HS-5 (cell line): ENCODE measurements at places on chromosomes 1 and 21.

- DNase-seq, result no peak
Measured at GRCh38 chr1:74395571-74395970, 116.8 kb downstream of the LRRC53 start.

DNA sequence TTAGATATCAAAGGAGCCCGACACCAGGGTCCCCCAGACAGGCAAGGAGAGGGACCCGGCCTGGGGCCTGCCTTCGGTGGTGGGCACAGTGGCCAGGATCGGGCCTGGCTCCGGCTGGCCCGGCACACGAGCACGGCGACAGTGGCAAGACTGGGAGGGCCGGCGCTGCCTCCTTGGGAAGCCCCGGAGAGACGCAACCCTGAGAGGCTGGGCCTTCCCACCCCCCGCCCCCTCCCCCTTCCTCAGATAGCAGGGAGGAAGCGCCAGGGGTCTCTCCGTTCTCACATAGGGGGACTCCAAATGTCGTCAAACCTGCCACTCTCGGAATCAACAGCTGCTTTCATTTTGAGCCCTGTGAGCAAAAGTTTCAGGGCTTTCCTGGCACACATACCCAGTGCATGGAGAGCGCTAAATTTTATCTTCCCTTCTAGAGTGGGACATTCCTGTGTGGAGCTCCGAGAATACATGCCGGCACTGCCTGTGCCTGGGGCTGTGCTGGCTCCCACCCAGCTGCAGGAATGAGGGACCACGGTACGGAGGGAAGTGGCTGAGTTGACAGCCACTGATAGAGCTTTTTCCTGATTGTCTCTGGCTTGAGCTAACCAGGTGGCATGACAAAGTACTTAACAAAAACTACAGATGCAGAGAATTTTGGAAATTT is 62.4 kb downstream of the CD247 start:
- DNase-seq, result no peak

DNA sequence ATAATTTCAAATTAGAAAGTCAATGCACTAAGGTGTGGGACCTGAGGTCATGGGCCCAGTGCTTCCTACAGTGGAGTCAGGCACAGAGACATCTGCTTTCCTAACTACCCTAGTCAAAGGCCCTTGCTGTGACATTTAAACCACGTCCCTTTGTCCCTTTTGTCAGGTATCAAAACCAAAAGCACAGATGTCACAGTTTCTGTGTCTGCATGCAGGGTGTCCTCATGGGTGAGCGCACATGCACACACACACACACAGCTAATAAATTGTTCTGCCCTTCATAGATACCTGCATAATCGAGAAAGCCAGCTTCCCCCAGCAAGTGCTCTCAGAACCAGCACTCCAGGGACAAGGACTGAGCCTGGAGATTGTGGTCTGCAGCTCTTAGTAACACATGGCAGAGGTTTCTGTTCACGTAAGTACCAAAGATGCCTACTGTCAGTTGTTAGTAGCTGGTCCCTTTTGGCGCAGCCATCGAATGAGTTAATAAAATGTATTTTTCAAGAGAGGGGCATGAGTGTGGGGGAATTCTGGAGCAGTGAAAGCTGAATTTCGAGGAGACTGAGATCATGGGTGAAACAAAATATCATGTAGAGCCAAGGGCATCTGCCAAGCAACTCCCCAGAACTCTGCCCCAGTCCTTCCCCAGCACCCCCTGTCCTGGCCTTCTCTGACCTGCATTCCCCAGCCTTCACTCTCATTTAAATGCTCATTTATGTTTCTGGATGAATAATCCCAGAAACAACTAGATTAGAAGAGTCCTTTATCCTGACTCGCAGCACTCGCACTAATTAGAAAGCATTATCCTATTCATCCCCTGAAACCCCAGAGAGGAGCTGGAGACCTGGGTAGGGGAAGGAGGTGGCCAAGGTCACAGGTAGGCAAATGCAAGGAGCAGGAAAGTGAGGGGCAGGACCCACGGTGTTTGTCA is 25.5 kb downstream of the TNR start:
- DNase-seq, result no peak

DNA sequence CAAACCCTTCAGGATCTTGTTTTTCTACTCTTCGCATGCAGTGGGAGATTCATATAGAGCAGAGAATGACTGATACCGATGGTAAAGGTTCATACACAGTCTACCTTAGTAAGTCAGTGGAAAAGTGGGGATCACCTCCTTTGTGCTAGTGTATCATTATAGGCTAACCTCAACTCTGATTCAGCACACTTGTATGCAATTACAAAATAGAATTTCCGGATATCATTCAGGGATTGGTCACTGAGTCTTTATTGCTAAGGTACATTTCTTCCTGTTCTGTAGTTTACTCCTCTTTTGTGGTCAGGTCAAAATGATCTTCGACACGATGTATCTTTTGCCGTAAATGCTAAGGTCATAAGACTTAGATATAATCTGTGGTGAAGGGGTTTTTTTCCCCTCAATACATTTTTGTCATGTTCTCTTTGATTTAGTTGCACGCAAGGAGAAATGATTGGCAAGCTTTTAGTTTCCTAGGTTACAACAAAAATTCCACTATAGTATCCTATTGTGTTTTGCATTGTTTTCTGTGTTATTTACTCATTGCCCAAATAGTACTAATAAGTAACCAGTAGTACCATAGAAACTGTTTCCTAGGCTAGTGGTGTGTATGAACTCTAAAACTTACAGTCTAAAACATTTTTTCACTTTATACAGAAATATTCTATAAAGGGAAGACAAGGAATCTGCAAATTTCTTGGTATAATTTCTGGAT is 35.7 kb upstream of the PLA2G4A start:
- DNase-seq, result peak; percentile 32

DNA sequence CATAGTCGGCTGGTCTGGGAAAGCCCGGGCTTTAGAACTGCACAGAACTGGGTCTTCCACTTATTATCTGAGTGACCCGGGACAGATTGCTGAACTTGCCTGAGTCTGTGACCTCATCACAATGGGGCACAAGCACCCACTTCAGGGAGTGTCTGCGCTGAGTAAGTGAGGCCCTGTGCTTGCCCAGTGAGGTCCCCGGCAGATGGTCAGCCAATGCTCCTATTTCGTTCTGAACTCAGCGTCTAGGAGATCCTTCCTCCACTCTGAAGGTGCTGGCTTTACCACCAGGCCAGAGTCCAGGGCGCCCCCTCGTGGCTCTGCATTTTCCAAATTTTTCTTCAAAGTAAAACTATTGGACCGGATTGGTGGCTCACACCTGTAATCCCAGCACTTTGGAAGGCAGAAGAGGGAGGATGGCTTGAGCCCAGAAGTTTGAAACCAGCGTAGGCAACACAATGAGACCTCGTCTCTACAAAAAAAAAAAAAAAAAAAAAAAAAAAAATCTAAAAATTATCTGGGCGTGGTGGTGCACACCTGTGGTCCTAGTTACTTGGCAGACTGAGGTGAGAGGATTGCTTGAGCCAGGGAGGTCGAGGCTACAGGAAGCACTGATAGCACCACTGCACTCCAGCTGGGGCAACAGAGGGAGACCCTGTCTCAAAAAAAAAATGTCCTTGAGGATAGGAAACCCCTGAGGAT is 61.7 kb downstream of the FCRL5 start:
- DNase-seq, result no peak

GRCh38 chr1:30161953-30162352 is 561.4 kb downstream of the MATN1 start:
- no peak for DNase-seq

- no peak for DNase-seq
Measured at GRCh38 chr1:158028969-158029368, 35.5 kb downstream of the KIRREL1 start.

DNA sequence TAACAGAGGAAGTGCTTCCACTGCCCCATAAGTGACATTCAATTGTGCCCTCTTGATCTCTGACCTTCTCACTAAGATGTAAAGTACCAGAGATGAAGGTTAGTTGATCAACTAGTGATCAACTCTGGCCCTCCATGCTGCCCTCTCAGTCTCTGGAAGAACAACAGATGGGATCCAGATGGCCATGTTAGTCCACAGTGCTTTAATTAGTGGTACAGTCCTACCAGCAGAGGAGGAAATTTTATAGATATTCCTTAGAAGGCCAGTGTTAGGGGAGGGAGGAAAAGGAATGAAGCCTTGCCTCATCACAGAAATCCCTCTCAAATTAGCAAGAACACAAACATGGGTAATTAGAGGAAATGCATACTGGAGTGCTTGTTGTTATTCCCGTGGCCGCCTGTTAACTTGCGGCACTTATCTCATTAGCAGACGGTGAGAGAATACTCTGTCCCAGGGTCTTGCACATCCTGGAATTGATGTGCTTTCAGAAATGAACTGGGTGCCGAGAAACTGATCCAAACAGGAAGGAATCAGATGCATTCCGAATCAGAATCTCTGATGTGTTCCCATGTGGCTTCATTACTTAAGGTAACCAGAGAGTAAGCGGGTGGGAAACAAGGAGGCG is 91.1 kb upstream of the RGS4 start:
- DNase-seq, result no peak

DNA sequence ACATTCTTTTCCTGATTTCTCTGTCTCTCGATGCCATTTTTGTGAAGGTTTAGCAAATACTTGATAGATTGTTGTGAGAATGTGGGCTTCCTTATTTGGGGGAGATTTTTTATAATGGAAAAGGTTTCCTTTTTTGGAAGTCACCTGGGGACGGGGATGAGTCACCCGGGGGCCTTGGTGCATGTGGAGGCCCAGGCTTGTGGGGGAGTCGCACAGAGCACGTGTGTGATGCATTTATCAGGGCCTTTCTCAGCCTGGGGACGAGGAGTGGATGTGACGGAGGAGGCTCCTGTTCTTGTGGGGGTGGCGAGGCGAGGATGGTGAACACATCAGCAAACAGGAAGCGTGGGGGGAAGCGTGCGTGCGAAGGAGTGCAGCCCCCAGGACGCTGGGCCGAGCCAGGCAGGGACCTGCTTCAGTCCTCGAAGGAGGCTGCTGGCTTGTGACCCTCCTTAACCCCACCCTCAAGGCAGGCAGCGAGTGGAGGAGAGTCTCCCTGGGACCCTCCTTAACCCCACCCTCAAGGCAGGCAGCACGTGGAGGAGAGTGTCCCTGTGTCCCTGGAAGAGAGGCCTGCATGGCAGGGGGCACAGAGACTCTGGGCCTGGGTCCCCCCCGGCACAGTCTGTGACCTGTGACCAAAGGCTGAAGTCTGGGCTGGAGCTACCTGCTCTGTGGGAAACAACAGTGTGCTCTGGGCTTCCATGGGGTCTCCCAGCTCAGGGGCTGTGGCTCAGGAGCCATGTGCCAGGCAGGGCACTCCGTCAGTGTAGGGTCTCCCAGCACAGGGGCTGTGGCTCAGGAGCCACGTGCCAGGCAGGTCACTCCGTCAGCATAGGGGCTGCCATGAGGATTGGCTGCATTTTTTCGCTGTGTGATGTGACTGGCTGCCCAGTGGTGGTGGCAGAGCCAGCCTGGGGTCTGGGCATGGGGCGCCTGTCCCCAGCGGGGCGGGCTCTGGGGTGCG is 57.2 kb downstream of the AGPAT3 start:
- DNase-seq, result no peak

GRCh38 chr1:56490619-56491018 is 88.7 kb downstream of the PLPP3 start:
- DNase-seq, result no peak

- no peak for DNase-seq
Measured at GRCh38 chr1:75986478-75986877, 54.3 kb upstream of the ASB17 start.

- DNase-seq, result no peak
Measured at GRCh38 chr1:52599236-52599635, 2.9 kb upstream of the GPX7 start.
